ENCODE measurements at places on chromosomes 2 and 18.

DNA sequence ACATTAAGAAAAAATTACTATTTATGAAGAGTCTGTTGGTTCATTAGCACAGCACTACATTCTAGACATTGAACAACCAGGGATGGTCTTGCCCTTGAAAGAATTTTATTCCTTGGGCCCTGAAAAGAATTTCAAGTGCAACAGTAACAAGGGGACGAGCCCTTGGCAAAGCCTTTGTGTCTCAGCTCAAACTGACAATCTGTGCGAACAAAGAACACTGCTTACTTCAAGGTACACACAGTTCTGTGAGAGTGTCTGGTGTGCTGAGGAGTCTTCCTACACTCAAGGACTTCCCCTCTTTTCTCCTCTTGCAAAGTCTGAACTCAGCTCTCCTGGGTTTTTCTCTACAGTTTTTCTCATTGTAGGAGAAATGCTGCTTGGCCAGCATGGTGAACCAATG lies 373.4 kb downstream of the NBAS start:
- DNase-seq: no peak

DNA sequence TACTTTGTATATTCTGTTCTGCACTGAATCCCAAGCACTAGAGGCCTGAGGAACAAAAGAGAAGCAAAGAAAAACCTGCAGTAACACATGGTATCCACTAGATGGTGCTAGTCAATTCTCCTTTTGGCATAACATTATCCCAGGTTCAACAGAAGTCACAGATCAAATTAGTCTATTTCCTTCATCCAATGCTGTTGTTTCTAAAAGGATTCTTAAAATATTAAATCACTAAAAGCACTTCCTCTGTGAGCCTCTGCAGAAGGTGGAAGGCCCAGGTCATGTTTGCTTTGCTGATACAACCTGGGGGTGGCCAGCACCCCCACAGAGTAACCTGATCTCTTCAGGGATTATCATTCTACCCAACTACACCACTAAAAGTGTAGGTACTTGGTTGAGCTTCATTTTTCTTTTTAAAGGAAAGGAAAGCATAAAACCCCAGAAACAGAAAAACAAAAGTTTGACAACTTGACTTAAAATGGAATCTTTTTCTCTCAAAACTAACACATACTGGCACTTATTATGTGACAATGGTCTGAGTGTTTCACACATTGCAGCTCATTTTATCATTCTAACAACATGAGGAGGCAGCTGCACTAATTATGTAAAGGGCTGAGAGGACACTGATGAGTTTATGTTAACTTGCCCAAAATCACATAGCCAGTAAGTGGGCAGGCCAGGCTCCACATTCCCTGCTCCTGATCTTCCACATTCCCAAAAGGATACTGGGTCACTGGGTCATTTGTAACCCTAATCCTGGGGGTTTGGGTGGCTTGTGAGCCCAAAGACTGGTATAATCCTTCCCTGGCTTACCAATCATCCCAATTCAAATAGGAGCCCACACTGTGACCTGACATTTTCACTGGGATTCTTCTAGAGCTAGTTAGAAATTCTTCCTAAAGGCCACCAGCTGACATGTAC lies 66.8 kb upstream of the DNER start:
- DNase-seq: no peak

- DNase-seq: no peak
Observed at GRCh38 chr2:27353762-27354596, 2.6 kb downstream of the GTF3C2 start.

DNA sequence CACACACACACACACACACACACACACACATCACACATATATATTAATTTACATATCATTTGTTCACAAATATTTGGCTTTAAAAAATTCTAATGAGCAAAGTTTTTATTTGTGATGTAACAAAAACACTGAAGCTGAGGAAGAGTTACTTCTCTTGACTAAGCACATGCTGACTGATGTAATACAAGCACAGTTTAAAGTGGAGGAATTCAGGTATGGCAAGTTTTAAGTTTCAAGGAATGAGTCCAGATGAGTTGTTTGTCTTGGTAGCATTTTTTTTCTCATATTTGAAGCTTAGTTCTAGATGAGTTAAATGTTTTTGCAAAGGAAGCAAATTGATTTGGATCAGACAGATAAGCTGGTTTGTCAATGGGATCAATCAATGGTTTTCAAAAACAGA lies 20.2 kb upstream of the CALCRL start:
- no peak for DNase-seq

- peak; percentile 20 for DNase-seq
Observed at GRCh38 chr2:131104487-131105155, 515 bp upstream of the PLEKHB2 start.

DNA sequence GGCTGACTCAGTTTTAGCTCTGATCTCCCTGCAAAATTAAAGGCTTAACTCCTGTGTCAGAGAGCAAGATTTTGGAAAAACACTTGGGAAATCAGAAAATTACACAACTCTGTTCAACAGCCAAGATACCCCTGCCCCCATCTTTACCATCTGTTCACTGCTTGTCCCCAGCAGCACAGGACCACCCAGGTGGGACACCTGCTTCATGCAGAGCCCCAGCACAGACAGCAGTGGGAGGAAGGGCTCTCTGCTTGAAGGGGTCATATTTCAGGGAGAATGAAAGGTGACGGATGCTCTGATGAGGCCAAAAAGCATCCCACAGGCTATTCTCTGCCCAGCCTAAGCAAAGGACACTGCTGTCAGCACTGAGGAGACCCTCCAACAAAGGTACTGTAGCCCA lies 584.6 kb upstream of the KLHL29 start:
- DNase-seq: no peak

GRCh38 chr2:215410932-215411285 lies 25.0 kb downstream of the FN1 start:
- DNase-seq: no peak

- DNase-seq: no peak
Observed at GRCh38 chr2:207416111-207416510, 113.7 kb upstream of the CREB1 start.

GRCh38 chr2:98484121-98484557 lies 39.5 kb downstream of the INPP4A start:
- no peak for DNase-seq

DNA sequence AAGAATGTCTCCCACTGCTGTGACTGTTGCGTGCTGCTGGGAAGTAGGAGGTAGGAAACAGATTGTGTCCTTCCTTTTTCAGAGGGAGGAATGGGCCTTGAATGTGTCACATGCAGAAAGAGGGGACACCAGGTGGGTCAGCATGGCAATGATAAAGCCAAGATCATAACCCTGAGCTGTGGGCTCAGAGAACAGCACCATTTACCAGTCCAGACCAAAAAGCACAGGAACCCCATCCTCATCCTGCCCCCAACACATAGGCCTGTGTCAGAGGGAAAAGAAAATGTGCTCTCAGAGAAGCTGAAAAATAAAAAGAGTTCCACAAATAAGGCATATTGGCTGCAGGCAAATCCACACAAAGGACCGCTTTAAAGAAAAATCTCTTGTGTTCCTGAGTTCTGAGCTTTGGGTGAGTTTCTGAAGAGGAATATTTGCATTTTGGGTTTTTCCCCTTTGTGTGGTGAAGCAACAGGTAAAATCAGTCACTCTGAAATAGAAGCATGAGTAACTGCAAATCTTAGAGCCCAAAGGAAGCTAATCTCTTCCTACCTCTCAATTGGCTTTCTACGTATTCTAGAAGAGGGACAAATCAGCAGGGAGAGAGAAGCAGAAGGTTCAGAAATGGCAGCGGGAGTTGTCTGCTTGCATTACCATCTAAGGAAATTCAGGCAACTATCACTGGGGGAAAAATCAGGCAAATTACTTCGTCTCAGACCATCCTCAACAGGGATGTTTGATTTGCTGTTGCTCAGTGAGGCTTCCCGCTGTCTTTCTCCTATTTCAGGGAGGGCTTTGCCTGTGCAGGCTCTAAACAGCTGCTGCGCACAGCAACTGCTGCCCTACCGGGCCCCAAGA lies 106.8 kb downstream of the BCL11A start:
- no peak for DNase-seq

DNA sequence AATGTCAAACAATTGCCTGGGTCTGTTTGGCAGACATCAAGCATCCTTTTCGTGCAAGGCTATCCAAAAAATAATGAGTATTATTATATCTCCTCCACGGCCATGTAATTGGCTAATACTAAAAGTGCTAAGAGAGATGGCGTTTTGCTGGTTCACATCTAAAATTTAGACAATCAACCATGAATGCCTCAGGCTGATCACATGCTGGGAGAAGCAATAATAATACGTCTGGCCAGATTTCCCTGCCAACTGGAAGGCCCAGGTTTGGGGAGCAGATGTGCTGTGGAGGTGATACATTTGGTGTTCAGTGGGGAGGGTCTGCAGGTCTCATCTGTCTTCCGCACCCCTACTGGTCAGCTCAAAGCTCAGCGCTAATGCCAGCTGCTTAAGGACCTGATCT lies 60.3 kb upstream of the CREB1 start:
- DNase-seq: no peak

- no peak for DNase-seq
Observed at GRCh38 chr2:101961338-101962191, 30.2 kb upstream of the IL1R2 start.

GRCh38 chr2:136828774-136829173 lies 63.4 kb downstream of the THSD7B start:
- DNase-seq: no peak

- no peak for DNase-seq
Observed at GRCh38 chr2:28619213-28620196, 123.6 kb downstream of the PLB1 start.

DNA sequence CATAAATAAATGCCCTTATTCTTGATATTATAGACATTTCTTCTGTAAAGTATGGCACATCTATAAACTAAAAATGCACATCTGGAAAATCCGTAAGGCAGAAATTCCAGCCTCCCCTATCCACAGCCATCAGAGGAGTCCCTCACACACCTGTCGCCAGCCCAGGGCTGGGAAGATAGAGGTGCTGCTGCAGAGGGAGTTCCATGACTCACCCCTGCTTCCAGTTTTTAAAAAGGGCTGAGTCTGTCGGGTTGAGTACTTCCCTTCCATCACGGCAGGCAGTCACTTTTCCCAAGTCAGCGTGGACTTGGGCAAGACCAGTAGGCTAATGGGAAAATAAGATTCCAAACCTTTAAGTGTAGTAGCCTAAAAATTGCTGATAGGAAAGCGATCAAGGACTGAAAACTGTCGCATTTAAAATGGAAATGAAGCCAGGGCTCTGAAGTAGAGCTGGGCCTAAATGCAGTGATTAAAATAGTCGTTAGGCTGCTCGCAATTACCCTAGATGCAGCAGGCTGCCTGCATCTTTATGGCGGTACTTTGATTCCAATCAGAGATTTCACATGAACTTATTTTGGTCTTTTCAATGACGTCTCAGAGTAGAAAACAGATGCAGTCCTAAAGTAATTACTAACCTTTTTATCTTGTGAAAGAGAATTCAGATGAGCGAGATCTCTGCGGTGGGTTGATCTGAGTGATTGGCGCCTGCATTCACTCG lies 280.5 kb downstream of the AGAP1 start:
- no peak for DNase-seq

Data from stimulated activated naive CD4-positive, alpha-beta T cell treated with Interleukin-2 at 50 U/mL for 16 hours (primary cell).